ENCODE measurements at places on chromosomes 6 and 20.

DNA sequence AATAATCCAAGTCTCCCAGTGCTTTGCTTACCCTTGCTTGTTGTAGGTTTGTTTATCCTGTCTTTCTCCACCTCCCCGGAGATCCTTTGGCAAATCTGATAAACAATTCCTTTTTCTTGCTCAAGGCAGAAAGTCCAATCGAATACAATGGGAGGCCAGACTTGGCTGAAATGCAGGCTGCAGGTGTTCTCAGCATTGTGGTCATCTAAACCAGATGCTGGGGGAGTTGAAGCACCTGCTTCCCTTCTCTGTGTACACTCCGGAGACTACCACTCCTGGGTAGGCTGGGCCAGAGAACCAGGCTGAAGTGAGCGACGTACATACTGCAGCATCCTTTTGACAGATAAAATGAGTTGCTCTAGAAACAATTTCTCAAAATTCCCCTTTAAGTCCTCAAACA lies 82.6 kb upstream of the PREP start:
- no peak for DNase-seq

GRCh38 chr6:10837622-10837994 lies 731 bp downstream of the MAK start:
- no peak for DNase-seq

- DNase-seq: no peak
These were observed 338.9 kb upstream of the NT5E start for GRCh38 chr6:85110943-85111342.

GRCh38 chr6:81696524-81696923 lies 56.0 kb downstream of the TENT5A start:
- DNase-seq: no peak

DNA sequence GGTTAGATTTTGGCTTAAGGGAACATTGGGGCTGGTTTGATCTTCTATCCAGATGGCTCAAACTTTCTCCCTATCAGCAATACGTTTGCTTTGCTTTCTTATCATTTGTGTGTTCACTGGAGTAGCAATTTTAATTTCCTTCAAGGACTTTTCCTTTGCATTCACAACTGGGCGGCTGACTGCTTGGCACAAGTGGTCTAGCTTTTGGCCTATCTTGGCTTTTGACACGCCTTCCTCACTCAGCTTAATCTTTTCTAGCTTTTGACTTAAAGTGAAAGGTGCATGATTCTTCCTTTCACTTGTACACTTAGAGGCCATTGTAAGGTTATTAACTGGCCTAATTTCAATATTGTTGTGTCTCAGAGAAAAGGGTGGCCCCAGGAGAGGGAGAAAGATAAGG lies 254.9 kb downstream of the PLCB1 start:
- no peak for DNase-seq

GRCh38 chr6:118913161-118913560 lies 19.2 kb downstream of the ASF1A start:
- DNase-seq: no peak

DNA sequence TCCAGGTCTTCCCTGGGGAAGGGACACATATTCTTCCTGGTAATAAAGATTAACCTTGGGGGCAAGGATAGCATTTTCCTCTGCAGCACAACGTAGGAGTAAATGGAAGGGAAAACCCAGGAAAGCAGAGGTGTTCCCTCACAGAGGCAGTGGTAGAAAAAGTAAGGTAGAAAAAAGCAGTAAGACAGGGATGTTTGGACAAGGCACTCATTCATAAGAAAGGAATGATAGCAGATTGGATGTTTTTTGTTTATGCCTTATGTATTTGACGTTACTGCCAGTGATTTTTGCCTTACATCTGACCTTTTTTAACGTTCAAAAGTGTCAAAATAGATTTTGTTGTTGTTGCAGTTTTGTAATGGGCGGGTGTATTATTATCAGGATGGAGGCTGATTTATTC lies 395.0 kb downstream of the CDKAL1 start:
- no peak for DNase-seq

All from cortex of kidney (tissue), 1 donor.